Activated CD8-positive, alpha-beta T cell treated with anti-CD3 and anti-CD28 coated beads for 36 hours (primary cell): ENCODE measurements at places on chromosomes 6 and 20. TPM values are rescaled to one million over a fixed set of nuclear protein-coding genes. Genes with fewer than 3 reads are reported as not detected.
A peak's percentile ranks its signal among the peaks of the same experiment; 100 is the strongest.

DNA sequence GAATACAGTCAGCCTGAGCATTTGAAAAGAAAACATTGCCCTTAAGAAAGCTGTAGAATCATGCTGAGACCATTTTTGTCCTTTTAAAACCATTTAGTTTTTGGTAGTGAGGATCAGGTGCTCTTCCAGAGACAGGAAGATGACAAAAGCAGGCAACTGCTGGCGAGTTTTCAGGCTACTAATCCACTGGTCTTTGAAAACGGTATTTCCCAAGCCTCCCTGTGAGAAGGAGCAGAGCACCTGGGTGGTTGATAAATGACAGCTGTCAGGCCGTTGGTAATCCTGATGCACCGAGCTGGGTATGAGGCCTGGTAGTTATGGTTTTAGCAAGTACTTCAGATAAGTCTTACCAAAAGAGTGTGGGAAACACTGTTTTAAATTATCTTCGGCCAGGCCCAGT, 10.1 kb upstream of the SEC63 start:
- DNase-seq, result no peak

DNA sequence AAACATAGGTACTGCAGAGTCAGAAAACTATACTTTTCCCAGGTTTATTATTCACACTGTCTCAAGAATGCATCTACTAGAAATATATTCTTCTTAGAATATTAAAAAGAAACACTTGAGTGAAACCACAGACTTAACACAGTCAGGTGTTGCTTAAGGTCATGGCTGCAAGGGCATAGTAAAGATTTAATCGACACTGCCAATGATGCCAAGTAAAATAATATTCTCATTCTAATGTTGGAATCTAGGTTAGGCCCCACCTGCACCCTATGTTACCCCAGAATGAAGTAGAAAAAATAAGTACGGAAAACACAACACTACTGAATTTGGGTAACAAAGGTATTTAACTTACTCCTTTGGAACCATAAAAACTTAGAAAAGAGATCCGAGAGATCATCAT, 155.0 kb downstream of the RALGAPA2 start:
- no peak for DNase-seq

DNA sequence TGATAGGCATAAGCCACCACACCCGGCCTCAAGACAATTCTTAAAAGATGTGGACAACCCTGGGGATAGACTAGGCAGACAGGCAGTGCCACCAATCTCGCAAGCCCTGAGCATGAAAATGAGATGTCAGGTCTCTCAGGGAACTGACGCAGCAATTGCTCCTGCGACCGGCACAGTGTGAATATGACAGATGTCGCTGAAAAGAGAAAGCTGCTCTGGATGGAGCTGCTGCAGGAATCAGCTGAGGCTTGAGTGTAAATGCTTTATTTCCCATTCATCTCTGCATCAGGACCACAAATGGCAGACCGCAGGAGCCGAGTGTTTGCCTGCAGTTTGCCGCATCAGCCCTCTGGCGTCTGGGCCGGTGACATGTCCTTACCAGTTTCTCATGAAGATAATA, 68.4 kb downstream of the TFAP2C start:
- no peak for DNase-seq

GRCh38 chr6:81105998-81106397, 646.5 kb downstream of the TENT5A start:
- no peak for DNase-seq

- DNase-seq, result no peak
Observed at GRCh38 chr20:13229538-13229937, 8.5 kb downstream of the ISM1 start.

- no peak for DNase-seq
Observed at GRCh38 chr6:125850361-125850760, 59.6 kb downstream of the NCOA7 start.

DNA sequence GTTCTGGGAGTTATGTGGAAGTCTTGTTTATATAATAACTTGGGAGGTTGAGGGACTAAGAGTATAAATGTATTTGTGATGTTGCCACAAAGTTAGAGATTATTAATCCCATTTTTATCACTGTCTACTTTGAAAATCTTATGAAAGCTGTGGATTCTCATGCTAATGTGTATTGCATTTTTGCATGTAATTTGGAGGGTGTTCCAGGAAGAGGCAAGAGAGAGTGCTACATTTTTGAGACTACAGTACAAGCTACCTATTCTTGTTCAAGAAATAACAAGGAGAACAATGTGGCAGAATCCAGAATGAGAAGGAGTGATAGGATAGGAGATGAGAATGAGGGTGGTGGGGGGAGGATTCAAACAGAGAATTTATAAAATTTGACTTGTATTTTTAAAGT, 34.9 kb downstream of the VTA1 start:
- no peak for DNase-seq

GRCh38 chr20:62693524-62693922, 15.1 kb upstream of the NTSR1 start:
- DNase-seq, result no peak

- DNase-seq, result peak; percentile 30
Observed at GRCh38 chr20:43959079-43959919, 44.6 kb downstream of the TOX2 start.

DNA sequence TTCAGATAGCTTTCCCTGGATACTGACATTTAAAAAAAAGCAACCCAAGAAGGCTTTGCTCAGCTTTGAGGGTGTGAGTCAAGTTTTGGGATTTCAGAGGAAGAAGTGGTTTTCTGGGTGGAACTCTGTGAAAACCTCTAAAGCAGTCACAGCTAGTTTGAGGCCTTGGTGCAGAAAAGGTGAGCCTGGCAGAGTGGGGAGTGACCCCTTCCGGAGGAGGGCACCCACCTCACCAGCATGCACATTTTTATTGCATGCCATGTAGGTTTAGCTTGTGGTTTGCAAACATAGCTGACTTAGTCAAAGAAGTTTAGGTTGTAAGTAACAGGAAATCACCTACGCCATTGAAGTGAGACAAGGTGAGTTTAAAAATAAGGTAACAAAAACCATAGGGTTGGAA, 146.8 kb upstream of the PMEPA1 start:
- peak; percentile 16 for DNase-seq

DNA sequence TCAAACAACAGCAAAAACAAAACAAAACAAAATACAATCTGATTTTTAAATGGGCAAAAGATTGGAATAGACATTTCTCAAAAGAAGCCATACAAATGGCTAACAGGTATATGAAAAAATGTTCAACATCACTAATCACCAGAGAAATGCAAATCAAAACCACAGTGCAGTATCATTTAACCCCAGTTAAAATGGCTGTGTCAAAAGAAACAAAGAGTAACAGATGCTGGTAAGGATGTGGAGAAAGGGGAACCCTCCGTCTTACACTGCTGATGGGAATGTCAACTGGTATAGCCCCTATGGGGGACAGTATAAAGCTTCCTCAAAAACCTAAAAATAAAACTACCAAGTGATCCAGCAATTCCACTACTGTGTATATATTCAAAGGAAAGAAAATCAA, 10.9 kb upstream of the NELFCD start:
- no peak for DNase-seq

DNA sequence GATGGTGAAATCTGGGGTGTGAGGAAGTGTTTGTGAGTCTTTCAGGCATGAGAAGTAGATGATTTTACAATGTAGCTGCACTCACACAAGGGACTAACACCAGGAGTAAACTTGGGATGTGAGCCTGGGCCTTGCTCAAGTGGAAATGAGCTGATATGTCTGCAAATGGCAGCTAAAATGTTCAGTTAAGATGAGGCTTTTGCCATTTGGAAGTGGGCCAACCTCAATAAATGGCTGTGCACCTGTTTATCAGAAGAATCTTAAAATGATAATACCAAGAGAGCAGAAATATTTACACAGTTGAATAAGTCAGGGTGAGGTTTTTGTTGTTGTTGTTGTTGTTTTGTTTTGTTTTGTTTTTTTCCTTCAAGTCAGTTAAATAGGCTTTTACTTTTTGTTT, 25.7 kb upstream of the KLHL31 start:
- DNase-seq, result no peak

DNA sequence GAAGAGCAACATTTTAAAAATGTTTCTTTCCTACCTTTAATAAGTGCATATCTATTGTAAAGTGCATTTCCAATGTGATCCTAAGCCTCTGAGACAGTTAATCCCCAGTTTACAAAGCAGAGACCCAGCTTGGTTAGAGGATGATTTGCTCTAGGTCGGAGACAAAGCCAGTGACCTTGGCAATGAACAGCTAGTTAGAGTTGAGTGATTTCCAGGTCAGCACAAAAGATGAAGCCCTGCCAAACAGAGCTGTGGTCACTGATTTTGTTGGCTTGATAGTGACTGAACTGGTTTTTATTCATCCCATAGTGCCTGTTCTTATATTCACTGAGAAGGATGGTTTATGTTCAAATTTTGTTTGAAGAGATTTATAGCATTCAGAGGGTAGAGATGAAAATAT, 56.6 kb upstream of the CD83 start:
- no peak for DNase-seq

DNA sequence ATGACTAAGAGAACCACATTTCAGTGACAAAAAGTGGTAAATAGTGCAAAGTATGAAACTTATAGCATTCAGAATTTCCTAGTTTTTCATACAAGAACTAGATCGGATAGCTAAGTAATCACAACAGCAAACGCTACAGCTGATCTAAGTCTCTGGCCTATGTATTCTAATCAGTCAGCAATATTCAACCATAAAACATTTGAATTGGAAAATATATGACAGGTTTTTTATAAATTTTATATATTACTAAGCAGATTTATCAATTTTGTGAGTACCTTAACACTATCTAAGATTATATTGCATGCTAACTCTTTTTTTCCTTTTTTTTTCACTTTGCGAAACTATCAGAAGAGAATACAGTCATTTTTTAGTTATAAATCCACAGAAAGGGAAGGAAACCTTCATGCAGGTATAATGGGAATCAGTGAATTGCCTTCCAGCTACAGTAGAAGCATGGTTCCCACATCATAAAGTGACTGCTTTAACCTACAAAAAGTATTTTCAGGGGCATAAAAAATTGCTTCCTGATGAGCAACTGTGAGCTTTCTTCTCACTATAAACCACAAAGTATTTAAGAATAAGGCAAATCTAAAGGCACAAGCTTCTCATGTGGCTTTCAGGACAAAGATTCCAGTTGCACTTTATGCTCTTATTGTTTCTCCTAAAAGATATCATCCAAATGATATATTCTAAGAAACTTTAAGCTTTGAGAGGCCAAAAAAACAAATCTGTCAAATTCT, 74.0 kb upstream of the GJE1 start:
- DNase-seq, result no peak

- DNase-seq, result no peak
Observed at GRCh38 chr20:1122388-1123315, 4.2 kb downstream of the PSMF1 start.

DNA sequence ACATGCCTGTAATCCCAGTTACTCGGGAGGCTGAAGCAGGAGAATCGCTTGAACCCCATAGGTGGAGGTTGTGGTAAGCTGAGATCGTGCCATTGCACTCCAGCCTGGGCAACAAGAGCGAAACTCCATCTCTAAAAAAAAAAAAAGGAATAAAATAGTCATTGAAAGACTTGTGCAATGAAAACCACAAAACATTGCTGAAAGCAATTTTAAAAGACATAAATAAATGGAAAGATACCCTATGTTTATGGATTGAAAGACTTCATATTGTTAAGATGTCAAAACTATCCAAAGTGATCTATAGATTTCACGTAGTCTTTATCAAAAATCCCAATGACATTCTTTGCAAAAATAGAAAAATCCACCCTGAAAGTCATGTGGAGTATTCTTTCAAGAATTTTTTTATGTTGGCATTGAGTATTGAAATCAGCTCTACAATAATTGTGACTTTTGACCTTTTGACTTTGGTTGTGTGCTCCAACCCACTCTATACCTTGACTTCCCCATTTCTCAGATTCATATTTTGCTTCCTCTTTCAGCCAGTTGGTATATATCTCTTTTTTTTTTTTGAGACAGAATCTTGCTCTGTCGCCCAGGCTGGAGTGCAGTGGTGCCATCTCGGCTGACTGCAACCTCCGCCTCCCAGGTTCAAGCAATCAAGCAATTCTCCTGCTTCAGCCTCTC, 45.5 kb upstream of the SLC23A2 start:
- no peak for DNase-seq

DNA sequence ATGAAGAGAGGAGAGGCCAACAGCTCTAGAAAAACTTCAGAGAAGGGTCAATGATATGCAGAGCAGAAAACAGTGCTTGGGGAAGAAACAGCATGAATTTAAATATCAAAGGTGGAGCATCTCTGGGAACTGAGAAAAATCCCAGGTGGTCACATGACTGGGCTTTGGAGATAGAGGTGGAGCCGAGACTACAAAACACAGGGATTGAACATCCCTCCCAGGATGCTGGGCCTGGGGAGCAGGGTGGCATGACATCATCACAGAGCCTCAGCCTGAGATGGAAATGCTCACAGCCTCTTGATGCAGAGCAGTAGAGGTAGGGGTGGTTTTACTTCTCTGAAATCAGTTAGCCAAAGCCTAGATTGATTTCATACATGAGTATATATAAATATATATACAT, 529.5 kb downstream of the PRKN start:
- DNase-seq, result no peak

DNA sequence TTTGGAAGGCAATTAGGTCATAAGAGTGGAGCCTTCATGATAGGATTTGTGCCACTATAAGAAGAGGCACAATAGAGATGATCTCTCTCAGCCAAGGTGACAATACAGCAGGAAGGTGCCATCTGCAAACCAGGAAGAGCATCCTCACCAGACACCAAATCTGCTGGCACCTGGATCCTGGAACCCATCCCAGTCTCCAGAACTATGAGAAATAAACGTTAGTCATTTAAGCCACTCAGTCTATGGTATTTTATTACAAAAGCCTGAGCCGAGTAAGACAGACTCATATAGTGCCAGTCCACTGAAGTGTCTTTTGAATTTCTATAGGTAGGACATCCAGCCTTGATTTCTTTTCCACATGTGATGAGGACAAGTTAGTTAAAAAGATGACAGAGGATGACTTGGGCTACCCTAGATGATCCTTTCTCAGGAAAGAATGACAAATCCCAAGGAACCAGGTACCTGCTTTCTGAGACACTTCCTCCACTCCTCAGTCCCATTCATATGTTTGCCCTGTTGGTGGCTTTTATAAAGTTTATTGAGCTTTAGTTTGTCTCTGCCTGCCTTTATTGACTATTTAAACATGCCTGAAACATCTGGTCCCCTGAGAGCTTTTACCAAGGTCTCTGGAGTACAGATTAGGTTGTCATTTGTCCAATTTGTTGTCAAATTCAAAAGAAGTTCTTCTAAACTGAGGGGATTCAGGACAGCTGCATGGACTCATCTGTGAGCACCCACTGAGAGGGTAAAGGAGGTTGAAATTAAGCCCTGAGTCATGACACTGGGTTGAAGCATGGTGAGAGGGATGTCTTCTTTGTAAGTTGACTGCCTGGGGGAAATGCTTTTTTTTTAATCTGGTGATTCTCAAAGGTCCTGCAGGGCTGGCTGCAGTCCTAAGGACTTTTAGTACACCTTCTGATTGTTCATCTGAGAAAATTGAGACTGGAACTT, 165.0 kb upstream of the PLCB4 start:
- DNase-seq, result no peak

GRCh38 chr6:18183766-18184165, 28.5 kb downstream of the KDM1B start:
- DNase-seq, result no peak

Gene BPIFB4
- not detected for total RNA-seq

Gene FNDC11
- 0.23 TPM for total RNA-seq

Gene MAS1
- not detected for total RNA-seq

Gene C20orf202
- total RNA-seq, result not detected

Gene MGME1
- total RNA-seq, result 30.5 TPM

Gene GSTA2
- total RNA-seq, result not detected

Gene NKAPL
- total RNA-seq, result not detected
